ENCODE measurements at places on chromosomes 2 and 18.

DNA sequence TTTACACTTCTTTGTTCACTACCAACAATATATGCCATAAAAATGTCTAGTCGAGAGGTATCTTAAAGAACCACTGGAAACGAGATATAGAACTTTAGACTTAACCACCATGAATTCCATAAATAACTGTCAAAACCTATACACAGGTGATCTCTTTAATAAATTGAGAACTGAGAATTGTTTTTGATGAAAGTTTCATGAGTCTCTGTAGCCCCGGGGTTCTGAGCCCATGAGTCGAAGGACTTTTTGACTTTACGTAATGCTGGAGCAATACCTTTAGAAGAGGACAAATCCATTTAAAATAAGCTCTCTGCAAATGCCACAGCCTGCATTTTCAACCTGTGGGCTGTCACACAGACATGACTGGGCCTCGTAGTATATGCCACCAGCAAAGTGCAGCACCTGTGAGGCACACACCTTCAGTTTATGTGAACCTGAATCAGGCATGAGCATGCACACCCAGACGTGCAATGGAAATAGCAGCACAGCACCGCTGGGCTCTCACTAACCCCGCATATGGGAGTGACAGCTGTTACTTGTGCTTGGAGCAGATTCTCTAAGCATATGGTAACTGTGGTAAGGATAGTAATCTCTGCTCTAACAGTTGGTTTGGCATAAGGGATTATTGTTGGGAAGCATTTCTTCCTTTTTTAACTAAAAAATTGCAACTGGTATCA, 383.2 kb downstream of the SOCS6 start:
- DNase-seq: no peak

- no peak for DNase-seq
Measured at GRCh38 chr2:76749858-76750257, 772.3 kb downstream of the LRRTM4 start.

- no peak for DNase-seq
Measured at GRCh38 chr2:197179744-197180498, 130.7 kb downstream of the ANKRD44 start.

DNA sequence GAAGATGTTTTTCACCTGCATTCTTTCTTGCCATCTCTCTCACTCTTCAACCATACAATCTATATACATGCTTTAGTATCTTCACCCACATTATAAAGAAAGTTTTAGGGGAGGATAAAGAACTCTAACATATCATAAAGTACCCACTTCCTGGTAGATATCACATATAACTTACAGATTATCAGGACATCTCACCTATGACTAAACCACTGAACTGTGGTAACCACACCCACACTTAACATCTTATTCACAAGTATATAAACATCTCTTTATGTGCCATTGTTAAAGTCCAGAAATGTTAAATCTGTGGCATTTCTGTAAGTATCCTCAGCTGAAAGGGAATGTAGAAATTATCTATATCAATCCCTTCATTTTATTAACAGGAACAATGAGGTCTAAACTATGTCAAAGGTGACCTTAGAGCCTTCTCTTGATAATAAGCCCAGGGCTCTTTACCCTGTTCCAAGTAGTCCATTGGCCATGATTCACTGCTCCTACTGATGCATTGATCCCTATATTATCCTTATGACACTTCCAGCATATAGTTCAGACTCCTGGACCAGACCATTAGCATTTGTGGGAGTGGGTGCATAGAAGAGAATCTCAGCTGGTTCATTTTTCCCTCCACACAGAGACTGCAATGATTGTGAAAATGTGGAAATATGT, 182.4 kb downstream of the SUCLG1 start:
- DNase-seq: no peak

- DNase-seq: no peak
Measured at GRCh38 chr2:224971214-224971613, 71.1 kb downstream of the DOCK10 start.

DNA sequence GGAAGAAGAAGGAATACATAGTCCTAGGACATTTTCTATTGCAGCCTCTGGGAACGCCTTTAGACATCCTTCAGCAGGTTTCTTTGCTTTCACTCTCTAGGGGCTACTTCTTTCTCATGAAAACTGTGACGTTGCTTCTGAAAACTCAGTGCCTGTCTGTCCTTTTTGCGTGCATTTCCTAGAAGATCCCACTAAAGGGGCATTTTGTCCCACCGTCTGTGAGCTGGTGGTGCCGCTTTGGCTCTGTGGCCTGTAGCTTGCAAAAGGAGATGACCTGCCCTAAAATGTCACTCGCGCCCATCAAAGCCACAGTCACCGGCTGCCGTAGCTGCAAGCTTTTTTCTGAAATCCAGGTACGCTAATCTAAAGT, 579 bp downstream of the STAT4 start:
- DNase-seq: no peak

- DNase-seq: no peak
Measured at GRCh38 chr2:28164280-28164801, 228.3 kb upstream of the FOSL2 start.
